ENCODE measurements at places on chromosomes 5 and 9.

DNA sequence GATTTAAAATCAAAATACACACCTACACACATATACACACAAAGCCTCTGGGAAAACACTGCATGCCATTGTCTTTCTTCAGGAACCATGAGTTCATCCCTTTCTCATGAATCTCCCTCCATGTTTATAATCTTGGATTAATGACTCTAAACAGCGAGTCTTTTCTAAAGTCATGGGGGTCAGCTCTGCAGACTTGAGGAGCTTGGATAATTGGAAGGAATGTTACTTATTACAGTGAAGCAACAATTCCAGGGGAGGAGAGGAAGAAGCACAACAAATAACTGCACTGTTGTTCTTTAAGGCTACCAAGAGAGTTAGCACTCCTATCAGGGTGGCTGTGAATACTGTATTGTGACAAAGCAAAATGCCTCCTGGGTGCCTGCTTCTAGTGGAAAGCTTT, 444.7 kb downstream of the ANXA1 start:
- no peak for DNase-seq

DNA sequence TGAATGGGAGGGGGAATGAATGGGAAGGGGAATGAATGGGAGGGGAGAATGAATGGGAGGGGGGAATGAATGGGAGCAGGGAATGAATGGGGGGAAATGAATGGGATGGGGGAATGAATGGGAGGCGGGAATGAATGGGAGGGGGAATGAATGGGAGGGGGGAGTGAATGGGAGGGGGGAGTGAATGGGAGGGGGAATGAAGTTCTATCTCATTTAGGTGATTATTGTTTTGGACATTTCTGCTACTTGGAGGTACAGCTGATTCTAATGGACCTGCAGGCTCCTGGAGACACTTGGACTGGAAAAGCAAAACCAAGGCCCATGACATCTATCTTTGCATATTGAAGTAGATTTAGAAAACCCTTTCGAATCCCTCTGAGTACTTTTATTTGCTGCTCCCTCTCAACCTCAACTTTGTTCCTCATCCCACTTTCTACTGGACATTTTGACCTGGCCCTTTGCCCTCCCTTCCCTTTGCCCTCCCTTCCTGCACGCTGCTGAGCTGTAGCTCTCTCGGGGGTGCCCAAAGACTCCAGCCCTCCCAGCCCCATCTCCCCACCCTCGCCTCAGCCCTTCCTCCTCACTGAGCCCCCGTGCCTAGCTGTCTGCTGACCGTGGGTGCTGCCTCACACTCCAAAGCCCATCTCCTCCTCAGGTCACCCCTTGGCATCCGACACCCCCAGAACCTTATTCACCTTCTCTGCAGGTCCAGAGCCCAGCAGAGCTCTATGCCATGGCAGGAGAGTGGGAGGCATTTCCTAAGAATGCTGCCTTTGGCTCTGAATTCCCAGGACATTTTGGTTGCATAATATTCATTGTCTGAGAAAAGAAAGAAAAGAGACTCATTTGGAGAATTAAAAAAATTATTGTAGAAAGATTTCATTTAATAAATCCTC, 19.9 kb upstream of the LPCAT1 start:
- no peak for DNase-seq

GRCh38 chr5:172951371-172952033, 7.7 kb upstream of the RPL26L1 start:
- DNase-seq = no peak

DNA sequence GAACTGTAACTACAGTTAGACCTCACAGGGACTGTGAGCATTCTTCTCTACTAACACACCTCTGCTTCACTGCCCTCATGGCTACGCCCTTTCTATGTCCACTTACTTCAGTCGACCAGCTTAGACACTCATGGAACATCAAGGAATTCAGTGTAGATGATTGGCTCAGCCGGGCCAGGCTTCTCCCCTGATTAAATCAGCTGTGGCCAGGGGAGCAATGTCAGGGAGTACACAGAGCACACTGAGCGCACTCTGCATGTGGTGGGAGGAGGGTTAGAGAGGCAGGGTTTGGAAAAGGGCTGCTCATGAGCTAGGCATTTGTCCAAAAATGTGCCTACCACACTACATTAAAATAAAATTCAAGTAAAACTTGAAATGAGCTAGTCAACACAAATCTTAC, 400.5 kb downstream of the ARRDC3 start:
- no peak for DNase-seq

- DNase-seq = no peak
These were observed 92.6 kb upstream of the IL12B start for GRCh38 chr5:159422910-159423309.

- no peak for DNase-seq
These were observed 139.4 kb upstream of the LMX1B start for GRCh38 chr9:126474206-126474765.

GRCh38 chr5:14944996-14945395, 73.4 kb upstream of the ANKH start:
- DNase-seq = no peak

- no peak for DNase-seq
These were observed 410.8 kb downstream of the CETN3 start for GRCh38 chr5:89998519-89999305.

DNA sequence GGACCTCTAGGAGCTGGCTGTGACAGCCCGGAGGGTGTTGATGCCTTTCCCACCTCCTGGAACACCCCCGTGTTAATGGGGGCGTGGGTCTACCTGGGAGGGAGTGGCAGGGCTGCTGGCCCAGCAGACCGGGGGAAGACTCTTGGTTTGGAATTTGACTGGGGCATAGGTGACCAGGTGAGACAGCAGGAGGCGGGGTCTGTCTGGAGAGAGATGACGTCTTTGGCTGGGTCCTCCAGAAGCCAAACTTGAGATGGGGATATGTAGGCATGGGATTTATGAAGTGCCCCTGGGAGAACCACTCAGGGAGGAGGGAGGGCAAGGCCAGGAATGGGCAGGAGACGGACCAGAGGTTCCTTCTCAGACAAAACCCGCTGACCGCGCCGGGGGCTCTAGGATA, 42.6 kb downstream of the NEK6 start:
- no peak for DNase-seq

DNA sequence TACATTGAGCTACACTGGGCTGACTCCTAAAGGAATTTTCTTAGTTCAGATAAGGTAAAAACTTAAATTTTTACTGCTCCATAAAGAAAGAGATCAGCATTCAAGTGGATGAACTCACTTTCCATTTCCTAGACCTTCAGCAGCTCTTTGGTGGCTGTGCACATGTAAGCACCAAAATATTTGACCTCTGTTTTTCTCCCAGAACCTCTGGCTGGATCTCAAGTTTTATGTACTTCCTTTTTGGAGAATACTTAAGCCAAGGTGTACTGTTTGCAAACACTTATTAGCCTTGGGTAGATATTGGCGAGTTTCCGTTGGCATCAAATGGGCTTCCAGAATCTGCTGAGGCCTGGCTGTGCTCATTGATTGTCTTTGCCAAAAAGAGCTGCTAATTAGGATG, 10.3 kb downstream of the TNC start:
- DNase-seq = no peak

- DNase-seq = no peak
These were observed 716 bp downstream of the HARS1 start for GRCh38 chr5:140690376-140690932.

DNA sequence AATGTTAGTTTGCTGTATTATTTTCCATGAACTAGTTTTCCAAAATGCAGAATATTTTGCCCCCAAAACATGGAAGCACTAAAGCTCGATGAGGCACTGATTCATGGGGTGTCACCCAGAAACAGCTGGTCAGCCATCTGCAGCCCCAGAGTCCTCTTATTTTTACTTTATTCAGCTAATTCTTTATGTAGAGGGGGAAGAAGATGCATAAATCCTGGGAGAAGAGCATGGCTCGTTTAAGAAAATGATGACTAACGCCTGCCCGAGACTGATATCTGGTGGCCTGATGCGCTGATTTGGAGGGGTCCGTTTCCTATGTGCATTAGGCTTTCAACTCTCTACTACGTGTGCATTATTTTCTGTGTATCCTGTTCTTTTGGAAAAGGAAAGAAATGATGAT, 390.3 kb upstream of the MEF2C start:
- no peak for DNase-seq

GRCh38 chr9:101705135-101705661, 33.2 kb downstream of the GRIN3A start:
- DNase-seq = peak; percentile 65

GRCh38 chr5:29960323-29960722, 1233.2 kb upstream of the CDH6 start:
- DNase-seq = no peak

DNA sequence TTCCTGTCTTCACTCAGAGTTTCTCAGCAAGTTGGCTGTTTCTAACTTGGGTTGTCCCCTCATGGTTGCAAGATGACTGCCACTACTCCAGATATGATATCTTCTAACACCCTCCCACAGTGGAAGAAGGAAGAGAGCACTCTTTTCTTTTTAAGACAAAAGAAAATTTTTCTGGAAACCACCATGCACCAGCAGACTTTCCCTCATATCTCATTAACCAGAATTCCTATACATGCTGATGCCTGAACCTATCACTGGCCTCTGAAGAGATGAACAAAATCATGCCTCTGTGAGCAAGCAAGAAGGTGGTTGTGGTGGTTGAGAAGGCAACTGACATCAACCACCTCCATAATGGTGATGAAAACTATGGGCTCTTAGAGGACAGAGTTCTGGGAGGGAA, 56.8 kb downstream of the FEM1C start:
- DNase-seq = peak; percentile 53

DNA sequence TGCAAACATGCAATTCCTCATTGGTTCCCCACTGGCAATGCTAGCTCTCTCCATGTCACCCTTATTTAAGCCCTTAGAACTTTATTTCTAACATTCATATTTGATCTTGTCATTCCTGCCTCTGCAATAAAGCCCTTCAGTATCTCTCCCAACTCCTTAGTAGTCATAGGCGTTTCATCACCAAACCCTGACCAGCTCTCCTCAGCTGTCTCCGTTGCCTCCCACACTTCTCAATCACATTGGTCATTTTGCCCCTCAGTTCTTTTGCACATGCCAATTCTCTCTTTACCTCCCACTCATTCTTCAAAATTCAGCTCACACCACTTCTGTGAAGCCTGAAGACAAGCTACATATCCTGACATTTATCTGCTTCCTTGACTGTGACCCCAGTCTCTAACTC, 2.8 kb upstream of the RUSC2 start:
- DNase-seq = no peak

DNA sequence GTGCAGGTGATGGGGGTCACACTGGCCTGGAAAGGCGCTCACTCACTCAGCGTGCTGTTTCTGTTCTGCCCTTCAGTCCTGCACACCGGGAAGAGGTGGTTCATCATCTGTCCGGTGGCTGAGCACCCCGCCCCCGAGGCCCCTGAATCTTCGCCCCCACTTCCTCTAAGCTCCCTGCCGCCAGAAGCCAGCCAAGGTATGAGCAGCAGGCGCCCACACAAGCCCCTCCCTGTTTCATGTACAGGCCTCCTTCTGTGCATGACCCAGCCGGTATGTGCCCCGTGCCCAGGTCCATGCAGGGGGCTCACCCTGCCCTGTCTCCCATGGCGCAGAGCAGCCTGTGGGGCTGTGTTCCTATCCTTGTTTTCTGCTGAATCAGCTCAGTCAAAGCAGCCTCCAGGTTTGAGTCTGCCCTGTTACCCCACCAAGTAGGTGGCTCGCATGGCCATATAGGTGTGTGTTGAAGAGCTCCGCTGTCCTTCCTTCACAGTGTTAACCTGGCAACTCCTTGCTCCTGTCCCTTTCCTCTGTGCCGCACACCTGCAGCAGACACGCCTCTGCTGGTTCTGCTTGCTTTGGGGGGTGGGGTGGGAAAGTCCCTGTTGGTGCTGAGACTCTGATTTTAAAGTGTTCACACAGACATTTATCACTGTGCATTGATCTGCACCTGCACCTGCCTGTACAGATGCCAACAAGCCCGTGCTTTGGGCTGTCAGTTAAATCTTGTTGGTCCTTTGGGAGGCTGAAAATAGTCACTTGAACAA, 84.8 kb downstream of the WNK2 start:
- DNase-seq = peak; percentile 46

DNA sequence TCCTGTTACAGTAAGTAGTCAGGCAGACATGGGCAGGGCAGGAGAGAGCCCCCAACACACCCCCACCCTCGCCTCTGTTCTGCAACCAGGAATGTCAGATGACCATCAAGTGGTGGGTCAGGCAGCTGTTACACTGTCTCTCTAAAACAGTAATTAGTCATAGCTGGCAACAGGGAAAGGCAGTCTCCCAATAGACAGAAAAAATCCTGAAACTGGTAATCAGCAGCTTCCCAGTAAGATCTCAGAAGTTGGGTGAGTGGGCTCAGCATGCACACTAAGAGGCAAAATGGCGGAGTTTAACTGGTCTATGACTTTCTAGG, 90.2 kb downstream of the C5orf15 start:
- DNase-seq = no peak

GRCh38 chr5:143860211-143860610, 48.2 kb downstream of the HMHB1 start:
- peak; percentile 7 for DNase-seq

DNA sequence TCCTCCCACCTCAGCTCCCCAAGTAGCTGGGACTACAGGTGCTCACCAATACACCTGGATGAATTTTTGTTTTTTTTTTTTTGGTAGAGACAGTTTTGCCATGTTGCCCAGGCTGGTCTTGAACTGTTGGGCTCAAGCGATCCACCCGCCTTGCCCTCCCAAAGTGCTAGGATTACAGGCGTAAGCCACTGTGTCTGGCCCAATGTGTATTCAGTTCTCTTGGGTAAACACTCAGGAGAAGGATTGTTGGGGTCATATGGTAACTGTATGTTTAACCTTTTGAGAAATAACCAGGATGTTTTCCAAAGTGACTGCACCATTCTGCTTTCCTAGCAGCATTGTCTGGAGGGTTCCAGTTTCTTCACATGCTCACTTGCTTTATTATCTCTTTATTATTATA, 67.4 kb downstream of the TNPO1 start:
- no peak for DNase-seq

GRCh38 chr5:110458313-110458712, 268.2 kb downstream of the TMEM232 start:
- DNase-seq = no peak

GRCh38 chr5:152813526-152813925, 408.4 kb upstream of the NMUR2 start:
- DNase-seq = no peak

DNA sequence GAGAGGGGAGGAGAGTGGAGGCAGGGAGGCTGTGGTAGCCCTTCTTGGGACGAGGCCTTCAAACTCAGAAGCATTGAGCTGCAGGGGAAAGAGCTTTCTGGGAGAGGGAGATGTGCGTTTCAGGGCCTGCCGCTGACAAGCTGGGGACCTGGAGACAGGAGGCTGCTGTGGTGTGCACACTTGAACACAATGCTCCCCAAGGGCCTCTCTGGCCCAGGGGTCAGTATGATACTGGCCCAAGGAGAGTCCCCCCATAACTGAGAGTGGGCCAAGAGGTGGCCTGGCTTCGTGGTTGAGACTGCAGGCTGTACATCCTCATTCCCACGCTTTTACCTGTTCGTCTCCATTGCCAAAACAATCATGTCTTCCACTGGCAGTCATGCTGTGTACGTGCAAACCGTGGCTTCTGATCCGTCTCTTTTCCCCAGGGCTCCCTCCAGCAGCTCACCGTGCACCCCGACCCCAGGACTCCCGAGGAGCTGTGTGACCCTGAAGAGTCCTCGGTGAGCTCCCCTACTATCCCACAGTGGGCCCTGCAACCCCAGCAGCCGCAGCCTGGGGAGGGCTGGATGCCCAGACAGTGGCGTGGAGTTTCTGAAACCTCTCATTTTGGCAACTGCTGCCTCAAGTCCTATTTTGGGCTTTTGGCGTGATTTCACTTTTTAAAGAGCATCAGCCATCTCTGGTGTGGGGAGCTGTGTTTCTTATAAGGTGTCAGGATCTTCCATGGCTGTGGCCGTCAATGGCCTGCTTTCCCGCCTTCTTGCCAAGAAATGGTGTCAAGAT, 43.4 kb downstream of the COL15A1 start:
- DNase-seq = no peak

- DNase-seq = peak; percentile 89
These were observed 1.4 kb upstream of the ADAMTSL2 start for GRCh38 chr9:133532937-133533668.

Data from activated naive CD4-positive, alpha-beta T cell treated with anti-CD3 and anti-CD28 coated beads for 36 hours (primary cell).